GF-D8 (cell line): ENCODE measurements at places on chromosomes 12 and 14.

DNA sequence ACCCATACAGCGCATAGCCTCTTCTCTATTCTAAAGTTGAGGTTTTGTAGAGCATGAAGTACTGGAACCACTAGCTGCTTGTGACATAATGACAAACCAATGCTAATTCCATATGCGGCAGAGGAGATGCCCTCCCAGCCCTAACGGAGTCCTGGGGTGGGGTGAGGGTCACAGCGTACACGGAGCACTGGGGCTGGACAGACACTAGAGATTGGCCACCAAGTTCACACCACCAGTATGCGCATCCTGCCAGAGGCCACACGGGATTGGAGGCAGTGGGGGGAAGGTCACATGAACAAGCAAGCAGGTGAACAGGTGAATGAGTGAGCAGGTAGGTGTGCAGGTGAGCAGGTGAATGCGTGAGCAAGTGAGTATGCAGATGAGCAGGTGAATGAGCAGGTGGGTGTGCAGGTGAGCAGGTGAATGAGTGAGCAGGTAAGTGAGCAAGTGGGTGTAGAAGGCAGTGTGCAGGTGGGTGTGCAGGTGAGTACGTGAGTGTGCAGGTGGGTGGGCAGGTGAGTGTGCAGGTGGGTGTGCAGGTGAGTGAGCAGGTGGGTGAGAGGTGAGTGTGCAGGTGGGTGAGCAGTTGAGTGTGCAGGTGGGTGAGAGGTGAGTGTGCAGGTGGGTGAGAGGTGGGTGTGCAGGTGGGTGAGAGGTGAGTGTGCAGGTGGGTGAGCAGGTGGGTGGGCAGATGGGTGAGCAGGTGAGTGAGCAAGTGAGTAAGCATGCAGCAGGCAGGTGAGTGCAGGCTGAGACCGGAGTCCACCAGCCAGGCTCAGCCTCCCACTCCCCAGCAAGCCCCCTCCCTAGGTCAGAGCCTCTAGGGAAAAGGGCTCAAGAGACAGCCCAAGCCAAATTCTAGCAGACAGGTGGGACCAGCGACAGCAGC lies 52.7 kb downstream of the CCDC85C start:
- no peak for DNase-seq

GRCh38 chr12:110345176-110345661 lies 58.3 kb downstream of the ANAPC7 start:
- no peak for DNase-seq

- DNase-seq: no peak
Measured at GRCh38 chr14:61602003-61602732, 93.1 kb upstream of the HIF1A start.

DNA sequence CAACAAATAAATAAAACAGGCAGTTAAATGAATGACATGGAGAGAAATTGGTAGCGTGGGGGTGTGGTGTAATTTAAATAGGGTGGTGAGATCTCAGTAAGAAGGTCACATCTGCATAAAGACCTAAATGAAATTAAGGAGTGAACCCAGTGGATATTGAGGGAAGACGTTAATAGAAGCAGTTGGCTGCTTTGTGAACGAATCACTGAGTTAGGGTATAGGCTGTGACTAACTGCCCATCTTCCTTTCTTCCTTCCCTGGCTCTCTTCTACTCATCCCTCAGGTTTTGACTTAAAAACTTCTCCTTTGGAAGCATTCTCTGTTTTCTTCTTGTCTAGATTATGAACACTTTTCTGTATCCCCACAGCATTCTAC lies 64.7 kb downstream of the BTG1 start:
- no peak for DNase-seq

DNA sequence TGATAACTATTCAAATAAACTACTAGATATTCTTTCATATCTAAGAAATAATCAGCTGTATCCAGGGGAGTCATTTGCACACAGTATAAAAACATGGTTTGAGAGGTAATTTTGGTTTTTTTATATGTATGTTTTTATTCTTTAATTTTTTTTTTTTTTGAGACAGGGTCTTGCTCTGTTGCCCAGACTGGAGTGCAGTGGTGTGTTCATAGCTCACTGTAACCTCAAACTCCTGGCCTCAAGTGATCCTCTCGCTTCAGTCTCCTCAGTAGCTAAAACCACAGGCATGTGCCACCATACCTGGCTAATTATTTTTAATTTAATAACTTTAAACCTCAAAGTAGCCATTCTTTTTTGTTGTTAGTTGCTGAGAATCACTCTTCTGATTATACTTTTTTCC lies 1.8 kb downstream of the PRORP start:
- no peak for DNase-seq

DNA sequence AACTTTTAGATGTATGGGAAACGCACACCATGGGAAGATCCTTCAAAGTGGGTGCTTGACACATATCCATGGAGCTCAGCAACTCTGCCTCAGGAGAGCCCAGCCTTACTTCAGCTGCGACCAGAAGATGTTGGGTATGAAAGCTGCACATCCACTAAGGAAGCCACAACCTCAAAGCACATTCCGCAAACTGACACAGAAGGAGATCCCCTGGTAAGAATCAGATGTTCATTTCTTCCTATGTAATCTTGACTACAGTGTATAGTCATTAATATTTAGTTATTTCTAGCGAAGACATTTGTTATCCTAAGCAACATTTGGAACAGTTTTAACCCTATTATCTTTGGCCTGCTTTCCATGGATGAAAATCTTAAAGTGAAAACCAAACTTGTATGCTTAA lies 374.2 kb downstream of the NAV3 start:
- DNase-seq: no peak

GRCh38 chr14:24068711-24069410 lies 2.5 kb upstream of the CPNE6 start:
- no peak for DNase-seq

GRCh38 chr12:52201451-52201839 lies 9.6 kb upstream of the KRT80 start:
- no peak for DNase-seq

- DNase-seq: no peak
Measured at GRCh38 chr12:94329366-94329765, 130.3 kb downstream of the CEP83 start.

DNA sequence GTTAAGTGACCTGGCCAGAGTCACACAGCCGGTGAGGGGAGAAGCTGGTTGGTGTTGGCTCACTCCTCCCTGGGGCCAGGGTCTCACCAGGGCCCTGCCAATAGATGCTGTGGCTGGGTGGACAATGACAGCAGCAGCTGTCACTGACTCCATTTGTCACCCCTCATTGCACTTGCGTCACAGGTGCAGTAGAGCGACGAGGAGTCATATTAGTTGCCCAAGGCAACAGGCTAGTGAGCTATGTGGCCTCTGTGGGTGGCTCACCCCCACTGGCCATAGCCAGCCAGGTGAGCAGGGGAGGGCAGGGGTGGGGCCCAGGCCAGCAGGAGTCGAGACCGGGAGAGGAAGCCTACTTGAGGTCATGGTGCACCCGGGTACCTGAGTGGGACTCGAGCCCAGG lies 9.7 kb downstream of the SLC25A47 start:
- no peak for DNase-seq

DNA sequence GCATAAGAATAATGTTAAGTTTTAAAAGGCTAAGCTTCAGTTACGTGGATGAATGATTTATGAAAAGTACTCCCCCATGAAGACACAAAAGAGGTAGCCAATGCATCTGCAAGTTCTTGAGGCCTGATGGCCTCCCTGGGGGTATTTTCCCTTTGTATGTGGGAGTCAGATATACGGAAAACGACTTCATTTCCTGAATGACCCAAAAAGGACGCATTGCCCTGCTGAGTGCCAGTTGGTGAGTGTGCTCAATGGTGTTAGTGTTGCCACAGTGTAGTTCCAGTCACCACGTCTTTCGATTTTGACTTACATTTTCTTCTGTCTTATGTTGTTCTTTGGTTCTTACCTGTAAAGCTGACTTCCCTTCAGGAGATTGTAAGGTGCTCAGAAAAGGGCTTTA lies 8.0 kb downstream of the ETV6 start:
- no peak for DNase-seq

- no peak for DNase-seq
Measured at GRCh38 chr12:13505636-13506035, 309.1 kb downstream of the EMP1 start.

GRCh38 chr14:33930439-33930838 lies 20.4 kb downstream of the EGLN3 start:
- no peak for DNase-seq

DNA sequence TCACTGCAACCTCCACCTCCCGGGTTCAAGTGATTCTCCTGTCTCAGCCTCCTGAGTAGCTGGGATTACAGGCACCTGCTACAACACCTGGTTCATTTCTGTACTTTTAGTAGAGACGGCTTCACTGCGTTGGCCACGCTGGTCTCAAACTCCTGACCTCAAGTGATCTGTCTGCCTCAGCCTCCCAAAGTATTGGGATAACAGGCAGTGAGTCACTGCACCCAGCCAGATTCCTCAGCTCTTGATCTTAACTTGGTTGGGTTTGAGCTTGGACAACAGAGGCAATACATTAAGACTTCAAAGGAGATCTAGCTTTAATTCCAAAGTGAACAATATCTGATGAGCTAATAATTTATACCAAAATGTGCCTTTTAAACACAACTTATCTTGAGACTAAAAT lies 5.6 kb downstream of the DAZAP2 start:
- no peak for DNase-seq
